Stimulated activated CD4-positive, alpha-beta T cell treated with anti-CD3 and anti-CD28 coated beads, Interleukin-4, amount 100 ng/mL, for 1 hour (primary cell): ENCODE measurements at places on chromosomes 11 and 22.
A peak's percentile ranks its signal among the peaks of the same experiment; 100 is the strongest.

GRCh38 chr11:117830072-117830471 lies 5.5 kb upstream of the FXYD2 start:
- no peak for DNase-seq

GRCh38 chr11:94934846-94935245 lies 38.5 kb downstream of the CWC15 start:
- DNase-seq = no peak

GRCh38 chr11:62001450-62002191 lies 34.2 kb upstream of the FTH1 start:
- no peak for DNase-seq

DNA sequence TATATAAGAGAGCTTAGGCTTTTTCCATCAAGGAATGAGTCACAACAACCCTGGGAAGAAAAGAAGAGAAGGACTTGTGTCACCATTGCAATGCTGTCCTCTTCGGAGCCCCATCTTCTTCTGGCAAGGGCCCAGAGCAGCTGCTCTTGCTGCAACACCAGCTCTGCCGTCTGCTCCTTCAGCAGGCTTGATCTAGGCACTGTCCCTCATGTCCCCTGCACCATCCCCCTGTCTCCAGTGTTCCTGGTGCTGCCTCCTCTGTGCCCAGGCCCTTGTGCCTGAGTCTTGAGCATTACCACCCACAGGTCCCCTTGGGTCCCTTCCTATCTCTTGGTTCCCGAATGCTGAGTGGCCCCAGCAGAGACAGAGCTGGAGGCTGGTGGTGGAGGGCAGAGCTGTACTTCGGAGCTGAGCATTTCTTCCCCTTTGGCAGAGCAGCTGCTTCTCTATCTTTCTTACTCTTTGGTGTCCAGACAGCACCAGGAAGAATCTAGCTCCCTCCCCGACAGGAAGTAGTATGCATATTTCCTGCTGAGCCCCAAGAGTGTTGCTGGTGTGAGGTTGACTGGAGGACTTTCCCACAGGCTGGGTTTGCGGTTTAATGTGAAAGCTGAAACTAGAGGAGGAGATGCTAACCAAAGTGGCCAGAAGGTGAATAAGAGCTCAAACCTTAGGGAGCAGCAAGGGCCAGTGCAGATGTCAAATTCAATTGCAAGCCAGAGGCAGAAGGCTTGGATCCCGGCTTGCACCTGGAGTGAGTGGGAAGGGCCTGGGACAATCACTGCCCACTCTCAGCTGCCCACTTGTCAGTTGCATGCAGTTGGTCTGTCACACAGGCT lies 27.8 kb downstream of the WEE1 start:
- DNase-seq = peak; percentile 22

- DNase-seq = no peak
Measured at GRCh38 chr22:42695294-42695693, 25.4 kb downstream of the A4GALT start.

DNA sequence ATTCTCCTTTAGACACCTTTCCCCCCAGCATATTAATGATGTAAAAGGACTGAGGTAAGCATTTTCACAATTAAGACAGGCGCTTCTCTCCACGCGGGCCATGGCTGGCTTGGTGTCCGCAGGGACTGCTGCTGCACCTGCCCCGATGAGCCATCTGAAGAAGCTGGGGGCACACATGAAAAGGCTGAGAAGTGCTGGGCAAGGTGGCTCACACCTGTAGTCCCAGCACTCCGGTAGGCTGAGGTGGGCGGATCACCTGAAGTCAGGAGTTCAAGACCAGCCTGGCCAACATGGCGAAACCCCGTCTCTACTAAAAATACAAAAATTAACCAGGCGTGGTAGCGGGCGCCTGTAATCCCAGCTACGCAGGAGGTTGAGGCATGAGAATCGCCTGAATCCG lies 21.3 kb downstream of the KRTAP5-6 start:
- DNase-seq = no peak

DNA sequence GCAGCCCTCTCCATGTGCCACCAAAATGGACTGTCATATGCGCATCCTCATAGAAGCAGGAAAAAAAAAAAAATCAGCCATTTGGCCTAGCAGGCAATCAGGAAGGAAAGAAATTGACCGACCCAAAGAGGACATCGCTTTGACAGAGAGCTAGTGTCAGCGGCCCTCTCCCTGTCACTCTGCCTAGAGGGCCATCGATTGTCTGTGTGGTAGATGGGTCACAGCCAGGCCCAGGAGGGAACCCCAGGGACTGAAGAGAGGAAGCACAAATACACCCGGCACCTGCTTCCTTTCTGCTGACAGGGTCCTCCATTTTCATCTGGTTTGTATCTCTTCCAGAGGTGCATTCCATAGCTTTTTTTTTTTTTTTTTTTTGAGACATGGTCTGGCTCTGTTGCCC lies 21.8 kb downstream of the VPS37C start:
- no peak for DNase-seq

GRCh38 chr11:19345519-19345847 lies 104.7 kb upstream of the E2F8 start:
- no peak for DNase-seq

GRCh38 chr22:33467620-33468095 lies 409.5 kb upstream of the SYN3 start:
- no peak for DNase-seq

DNA sequence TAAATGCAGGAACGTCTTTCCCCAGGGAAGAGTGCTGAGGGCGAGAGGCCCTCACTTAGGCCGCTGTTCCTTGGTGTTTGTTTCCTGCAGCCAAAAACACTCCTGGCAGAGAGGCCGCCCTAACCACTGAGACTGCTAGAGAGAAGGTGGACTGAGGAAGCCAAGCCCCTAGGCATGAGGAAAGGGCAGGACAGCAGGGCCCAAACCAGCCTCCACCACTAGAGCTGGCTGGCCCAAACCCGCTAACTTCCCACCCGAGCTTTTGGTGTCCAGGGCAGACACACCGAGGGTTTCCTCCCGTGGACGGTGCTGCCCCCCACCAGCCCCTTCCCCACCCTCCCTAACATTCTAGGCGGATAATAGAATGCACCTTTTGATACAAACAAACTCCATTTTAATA lies 6.0 kb downstream of the FGF19 start:
- DNase-seq = no peak

DNA sequence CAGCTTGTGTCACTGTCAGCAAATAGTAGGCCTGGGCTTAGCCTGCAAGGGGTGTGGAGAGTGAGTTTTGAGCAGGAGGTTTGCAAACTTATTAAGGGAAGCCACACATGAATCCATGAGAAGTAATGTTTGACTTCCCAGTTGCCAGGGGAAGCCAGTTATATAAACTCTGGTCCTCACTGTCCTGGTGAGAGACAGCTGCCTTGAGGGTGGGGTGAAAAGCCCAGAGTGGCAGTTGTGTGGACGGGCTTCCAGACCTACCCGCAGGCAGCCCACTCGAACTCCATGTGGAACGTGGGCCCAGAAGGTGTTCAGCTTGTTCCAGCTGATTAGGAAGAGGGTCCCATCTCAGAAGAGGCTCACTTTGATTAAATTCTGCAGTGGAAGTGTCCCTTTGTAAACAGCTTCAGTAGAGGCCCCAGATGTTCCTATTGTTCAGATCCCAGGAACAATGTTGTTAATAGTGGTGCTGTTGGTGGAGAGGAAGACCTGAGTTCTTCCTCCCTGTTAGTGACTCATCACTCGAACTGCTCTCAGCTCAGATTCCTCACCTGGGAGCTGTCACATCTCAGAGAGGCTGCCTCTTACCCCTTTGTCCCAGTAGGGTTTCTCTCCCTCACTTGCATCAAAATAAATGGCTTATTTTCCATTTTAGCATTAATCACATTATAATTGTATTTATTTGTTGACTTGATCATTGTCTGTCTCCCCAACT lies 63.4 kb downstream of the GRAMD1B start:
- no peak for DNase-seq

GRCh38 chr11:20355221-20356219 lies 8.0 kb upstream of the HTATIP2 start:
- DNase-seq = peak; percentile 35

DNA sequence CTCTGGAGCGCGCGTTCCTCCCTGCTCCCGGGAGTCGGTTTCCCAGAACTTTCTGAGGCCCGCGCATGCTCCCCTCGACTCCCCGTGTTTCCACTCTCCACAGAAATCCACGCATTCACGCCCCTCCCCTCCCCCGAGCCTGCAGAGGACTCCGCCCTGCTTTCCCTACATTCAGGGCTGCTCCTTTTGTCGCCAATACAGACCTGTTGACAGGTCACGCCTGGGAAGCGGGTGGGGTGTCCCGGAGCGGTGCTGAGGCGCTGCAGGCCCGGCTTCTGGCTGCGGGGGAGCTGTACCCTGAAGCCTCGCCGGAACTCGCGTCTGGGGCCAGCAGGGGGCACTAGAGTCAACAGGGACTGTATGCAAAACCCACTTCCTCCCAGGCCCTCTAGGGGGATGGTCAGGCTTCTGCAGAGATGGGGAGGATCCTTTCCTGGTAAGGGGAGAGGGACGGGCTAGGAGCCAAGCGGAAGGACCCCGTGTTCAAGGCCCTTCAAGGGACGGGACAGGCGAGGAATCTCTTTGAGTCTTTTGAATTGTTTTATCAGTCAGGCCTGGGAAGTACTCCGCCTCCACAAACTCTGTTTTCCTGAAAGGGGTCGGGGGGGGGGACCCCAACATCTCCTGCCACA lies at the start of gene PRAME:
PRAME (minus strand) TSS at position 294 of the 632 bp plus-strand sequence. CDS start 2,433 bp downstream, outside the sequence.
- peak; percentile 74 for DNase-seq

DNA sequence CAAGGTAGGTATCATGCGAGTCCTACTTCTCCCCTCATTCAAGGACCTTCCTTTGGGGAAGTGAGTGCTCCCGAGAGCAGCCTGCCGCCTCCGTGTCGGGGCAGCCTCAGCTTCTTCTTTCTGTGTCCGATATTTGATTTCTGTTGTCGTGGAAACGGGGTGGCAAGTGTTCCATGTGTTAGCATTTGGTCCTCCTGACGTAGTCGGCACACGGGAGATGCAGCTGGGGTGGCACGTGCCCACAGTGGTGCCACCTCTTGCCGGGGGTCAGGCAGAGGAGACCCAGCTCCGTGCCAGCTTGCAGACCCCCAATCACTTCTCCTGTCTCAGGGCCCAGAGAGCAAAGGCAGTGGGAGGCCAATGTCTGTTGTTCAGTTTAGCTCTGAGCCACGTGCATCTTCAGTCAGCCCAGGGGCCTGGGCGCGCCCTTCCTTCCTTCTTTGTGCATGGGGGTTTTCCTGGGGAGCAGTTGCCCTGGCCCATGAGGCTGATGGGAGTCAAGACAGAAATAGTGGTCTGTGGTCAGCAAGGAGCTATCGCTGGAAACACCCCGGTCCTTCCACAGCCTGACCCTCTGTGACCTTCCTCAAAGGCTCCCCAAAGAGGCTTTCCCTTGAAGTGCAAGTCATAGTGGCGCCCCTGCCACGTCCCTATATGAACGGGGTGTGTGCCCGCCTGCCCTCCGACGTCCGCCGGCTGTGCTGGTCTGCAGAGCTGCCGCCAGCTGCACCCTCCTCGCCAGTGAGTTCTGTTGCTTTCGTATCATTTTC lies 44.5 kb downstream of the PARVB start:
- DNase-seq = no peak

GRCh38 chr22:17943533-17944249 lies 80.7 kb downstream of the MICAL3 start:
- no peak for DNase-seq

- no peak for DNase-seq
Measured at GRCh38 chr11:48122656-48123055, 94.0 kb upstream of the OR4B1 start.

DNA sequence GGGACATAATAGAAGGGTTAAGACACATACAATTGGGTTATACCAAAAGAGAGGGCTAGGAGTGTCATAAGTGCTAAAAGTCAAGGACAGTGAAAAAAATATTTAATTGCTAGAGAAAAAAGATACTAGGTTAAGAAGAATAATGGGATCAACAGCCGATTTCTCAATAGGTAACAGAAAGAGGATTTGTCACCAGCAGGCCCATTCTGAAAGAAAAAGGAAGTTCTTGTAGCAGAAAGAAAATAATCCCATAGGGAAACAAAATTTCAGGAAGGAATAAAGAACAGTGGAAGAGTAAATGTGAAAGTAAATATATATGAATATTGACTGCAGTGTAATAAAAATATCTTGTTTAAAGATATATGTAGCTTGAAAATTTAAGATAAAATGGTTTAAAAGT lies 43.3 kb upstream of the ADORA2A start:
- DNase-seq = no peak

DNA sequence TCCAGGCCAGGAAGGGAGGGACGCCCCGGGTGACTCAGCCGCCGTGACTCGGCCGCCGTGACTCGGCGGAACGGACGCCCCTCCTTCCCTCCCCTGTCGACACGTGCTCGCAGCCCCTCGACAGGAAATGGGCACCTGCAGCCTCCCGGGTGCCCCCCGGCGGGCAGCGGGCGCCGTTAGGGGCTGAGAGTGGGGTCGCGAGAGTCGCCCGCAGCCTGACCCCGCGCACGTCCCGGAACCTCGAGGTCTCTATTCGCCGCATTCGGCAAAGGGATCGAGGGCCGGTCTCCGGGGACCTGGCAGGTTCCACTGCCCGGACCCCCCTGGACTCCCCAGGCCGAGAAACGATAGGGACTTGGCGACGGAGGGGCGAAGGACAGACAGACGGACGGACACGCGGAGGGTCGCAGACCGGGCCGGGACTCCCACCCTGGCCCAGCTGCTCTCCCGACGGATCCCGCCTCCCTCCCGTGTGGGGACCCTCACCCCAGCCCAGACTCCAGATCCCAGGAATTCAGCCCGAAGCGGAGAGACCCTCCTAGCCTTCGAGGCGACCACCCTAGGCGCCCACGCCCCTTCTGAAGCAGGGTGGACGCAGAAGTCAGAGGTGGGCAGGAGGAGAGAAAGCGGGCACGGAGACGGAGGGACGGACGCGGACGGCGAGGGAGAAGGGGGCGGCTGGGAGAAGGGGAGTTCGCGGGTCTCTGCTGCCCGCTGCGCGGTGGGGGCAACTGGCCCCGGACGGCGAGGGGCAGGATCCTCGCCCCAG lies 648 bp downstream of the FOSL1 start:
- peak; percentile 81 for DNase-seq

DNA sequence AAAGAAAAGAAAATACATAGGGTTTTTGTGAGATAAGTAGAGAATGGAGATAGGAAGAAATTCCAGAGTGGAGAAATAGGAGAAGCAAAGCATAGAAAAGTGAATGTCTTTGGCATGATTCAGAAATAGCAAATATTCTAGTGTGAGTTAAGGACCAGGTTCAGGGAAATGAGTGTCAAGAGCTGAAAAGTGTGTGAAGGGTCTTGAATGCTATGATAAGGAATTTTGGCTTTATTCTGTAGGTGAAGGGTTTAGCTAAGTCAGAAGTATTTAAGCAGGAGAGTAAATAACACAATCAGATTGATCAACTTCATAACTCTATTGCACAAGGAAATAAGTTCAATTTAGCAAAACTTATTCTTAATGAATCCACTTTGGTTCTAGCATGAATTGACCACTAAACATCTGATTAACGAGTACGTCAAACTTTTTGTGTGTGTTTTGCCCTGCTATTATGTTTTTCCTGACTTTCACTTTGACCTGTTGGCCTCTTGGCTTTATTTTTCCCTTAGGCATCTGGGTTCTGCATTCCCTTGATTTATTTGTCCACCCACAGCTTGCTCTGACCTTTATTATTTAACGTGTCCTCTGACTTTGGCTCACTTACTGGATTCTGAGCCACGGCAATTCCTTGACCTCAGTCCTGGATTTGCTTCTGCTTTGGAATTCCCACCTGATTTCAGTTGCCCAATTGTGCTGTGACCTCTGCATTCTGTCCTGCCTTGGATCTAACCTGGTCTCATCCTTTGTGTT lies 11.9 kb upstream of the TMEM218 start:
- no peak for DNase-seq
